Breast epithelium (tissue), 4 donors: ENCODE measurements at places on chromosomes 3 and 15.
A peak's percentile ranks its signal among the peaks of the same experiment; 100 is the strongest.

- no peak overlapping the region for H3K4me3 ChIP-seq
- H3K27ac ChIP-seq = no peak overlapping the region
- H3K27me3 ChIP-seq = no peaks in the 10 kb centered on the region
- no peak for DNase-seq
- no peaks in the 10 kb centered on the region for H3K36me3 ChIP-seq
Measured at GRCh38 chr3:96705895-96706294, 108.5 kb upstream of the EPHA6 start.

DNA sequence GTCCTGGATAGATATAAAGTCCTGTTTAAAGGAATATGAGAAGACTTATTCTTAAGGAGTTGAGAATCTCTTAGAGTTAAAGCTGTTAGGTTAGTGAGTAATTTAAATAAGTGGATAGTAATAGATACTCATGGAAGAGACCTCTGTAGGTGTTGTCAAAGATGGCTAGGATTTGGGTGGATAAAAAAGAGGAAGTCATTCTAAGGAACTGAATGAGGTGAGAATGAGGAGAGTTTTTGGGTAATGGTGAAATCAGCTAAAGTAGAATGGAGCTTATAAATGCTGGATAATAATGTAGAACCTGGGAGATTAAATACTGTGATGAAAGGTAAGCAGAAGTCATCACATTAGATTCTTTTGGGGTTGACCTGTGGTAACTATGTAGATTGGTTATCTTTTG, 8.1 kb downstream of the ARIH1 start:
- no peaks in the 10 kb centered on the region for H3K36me3 ChIP-seq
- H3K4me1 ChIP-seq = peaks cover under 1% of the 10 kb centered on the region
- H3K27ac ChIP-seq = no peak overlapping the region
- H3K4me3 ChIP-seq = no peak overlapping the region

DNA sequence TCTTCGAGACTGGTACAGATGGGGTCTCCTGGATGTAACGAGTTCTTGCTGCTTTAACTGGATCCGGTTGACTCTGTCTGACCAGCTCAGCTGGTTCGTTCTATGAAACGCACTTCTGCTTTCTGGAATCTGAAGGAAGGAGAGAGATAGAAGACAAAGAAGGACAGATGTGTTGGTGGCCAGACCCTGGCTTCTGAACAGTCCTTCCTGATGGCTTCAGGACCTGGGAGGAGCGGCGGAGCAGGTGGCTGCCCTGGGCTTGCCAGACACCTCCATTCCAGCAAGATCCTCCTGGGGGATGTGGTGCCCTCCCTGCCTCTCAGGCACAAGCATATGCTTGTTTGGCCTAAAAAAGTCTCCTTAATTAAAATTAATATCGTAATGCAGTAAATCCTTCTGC, 99.9 kb downstream of the APBA2 start:
- DNase-seq = peak; percentile 7
- no peak overlapping the region for H3K27ac ChIP-seq
- H3K36me3 ChIP-seq = no peaks in the 10 kb centered on the region

DNA sequence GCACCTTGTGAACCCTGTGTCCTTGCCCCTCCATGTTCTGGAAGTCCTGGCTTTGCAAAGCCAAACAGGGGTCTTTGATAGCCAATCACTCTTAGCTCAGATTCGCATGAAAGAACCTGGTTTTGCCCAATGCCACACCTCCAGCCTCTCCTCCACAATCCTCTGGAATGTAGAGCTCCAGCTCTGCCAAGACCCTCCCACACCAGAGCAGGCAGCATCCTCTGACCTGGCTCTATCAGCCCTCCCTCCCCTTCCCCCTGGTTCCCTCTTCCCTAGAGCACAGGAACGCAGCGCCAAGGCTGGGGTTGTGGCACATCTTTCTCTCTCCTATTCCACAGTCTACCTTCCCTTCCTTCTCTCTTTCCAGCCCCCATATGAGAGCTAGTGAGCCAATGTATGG, 133.3 kb downstream of the RPLP1 start:
- DNase-seq = no peak
- H3K36me3 ChIP-seq = no peaks in the 10 kb centered on the region

GRCh38 chr3:21407743-21408142, 343.3 kb downstream of the ZNF385D start:
- no peaks in the 10 kb centered on the region for H3K27me3 ChIP-seq
- H3K4me1 ChIP-seq = no peaks in the 10 kb centered on the region
- DNase-seq = no peak
- H3K4me3 ChIP-seq = no peak overlapping the region

- H3K4me3 ChIP-seq = no peak overlapping the region
- no peaks in the 10 kb centered on the region for H3K4me1 ChIP-seq
- no peaks in the 10 kb centered on the region for H3K27me3 ChIP-seq
- H3K27ac ChIP-seq = no peak overlapping the region
- no peak for DNase-seq
Measured at GRCh38 chr3:38984110-38984509, 67.6 kb downstream of the SCN11A start.

GRCh38 chr3:134029256-134029733, 430 bp downstream of the SLCO2A1 start:
- peaks cover 8% of the 10 kb centered on the region for H3K27me3 ChIP-seq
- no peaks in the 10 kb centered on the region for H3K4me1 ChIP-seq
- peak overlapping the region; percentile 55 for H3K4me3 ChIP-seq
- H3K27ac ChIP-seq = peak overlapping the region; percentile 82
- no peak for DNase-seq

- H3K4me3 ChIP-seq = no peak overlapping the region
- H3K27ac ChIP-seq = no peak overlapping the region
- no peaks in the 10 kb centered on the region for H3K36me3 ChIP-seq
- H3K27me3 ChIP-seq = no peaks in the 10 kb centered on the region
- no peak for DNase-seq
- no peaks in the 10 kb centered on the region for H3K4me1 ChIP-seq
Measured at GRCh38 chr15:43948691-43949325, 122.0 kb downstream of the WDR76 start.

DNA sequence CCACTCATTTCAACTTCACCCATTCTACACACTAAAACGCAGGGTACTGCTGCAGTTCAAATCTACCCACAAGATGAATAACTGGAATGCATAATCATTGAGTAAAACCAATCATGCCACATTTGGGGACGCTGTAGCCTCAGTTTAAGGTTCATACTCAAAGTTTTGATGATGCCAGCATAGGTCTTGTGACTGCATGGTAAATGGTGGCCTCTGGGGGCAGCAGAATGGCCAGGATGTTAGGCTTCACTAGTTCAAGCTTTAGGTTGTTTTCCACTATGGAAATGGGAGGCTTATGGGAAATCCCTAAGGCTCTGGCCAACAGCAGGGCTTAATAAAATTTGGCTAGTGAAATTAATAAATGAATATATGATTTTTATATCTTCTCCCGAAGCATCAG, 104.3 kb upstream of the TSC22D2 start:
- no peaks in the 10 kb centered on the region for H3K4me1 ChIP-seq
- no peaks in the 10 kb centered on the region for H3K36me3 ChIP-seq
- no peak overlapping the region for H3K4me3 ChIP-seq

DNA sequence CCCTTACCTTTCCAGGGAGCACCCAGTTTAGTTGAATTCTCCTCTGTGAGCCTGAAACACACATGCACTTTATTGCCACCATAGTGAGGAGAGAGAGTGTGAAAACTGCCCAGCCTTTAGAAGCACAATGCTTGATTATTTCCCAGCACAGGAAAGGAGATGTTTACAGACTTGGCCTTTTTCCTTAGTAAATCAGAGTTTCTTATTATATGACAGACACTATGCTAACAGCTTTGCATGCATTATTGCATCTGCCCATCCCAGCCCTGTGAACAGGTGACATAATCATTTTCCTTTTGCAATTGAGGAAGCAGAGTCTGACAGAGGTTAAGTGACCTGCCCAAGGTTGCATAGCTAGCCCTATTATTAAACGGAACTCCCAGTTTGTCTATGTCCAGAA, 36.5 kb downstream of the CAPN3 start:
- no peaks in the 10 kb centered on the region for H3K27me3 ChIP-seq
- DNase-seq = no peak
- H3K4me3 ChIP-seq = no peak overlapping the region
- H3K36me3 ChIP-seq = no peaks in the 10 kb centered on the region
- no peaks in the 10 kb centered on the region for H3K4me1 ChIP-seq
- no peak overlapping the region for H3K27ac ChIP-seq

GRCh38 chr3:125003369-125003853, 52.4 kb downstream of the HEG1 start:
- no peaks in the 10 kb centered on the region for H3K4me1 ChIP-seq
- no peaks in the 10 kb centered on the region for H3K27me3 ChIP-seq
- H3K36me3 ChIP-seq = no peaks in the 10 kb centered on the region
- H3K27ac ChIP-seq = no peak overlapping the region
- H3K4me3 ChIP-seq = no peak overlapping the region

- H3K4me1 ChIP-seq = no peaks in the 10 kb centered on the region
- H3K27me3 ChIP-seq = no peaks in the 10 kb centered on the region
- DNase-seq = no peak
- H3K27ac ChIP-seq = no peak overlapping the region
- H3K4me3 ChIP-seq = no peak overlapping the region
- H3K36me3 ChIP-seq = no peaks in the 10 kb centered on the region
Measured at GRCh38 chr3:28150465-28151206, 90.8 kb upstream of the CMC1 start.

DNA sequence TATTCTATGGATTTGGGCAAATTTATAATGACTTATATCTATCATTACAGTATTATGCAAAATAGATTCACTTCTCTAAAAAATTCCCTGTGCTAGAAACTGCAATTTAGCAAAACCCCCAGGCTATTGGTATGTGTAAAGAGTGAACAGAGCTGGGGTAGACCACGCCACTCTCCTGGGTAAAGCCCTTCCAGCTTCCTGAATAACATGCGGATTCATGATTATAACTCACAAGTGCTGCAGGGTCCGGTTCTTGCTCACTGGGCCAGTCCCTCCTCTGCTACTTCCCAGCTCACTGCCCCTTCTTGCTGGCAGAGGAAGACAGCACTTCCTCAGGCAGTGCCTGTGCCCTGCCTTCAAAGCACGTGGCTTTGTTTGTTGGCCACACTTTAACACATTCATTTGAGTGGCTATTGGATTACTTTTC, 4.1 kb downstream of the CD80 start:
- no peaks in the 10 kb centered on the region for H3K36me3 ChIP-seq
- no peak for DNase-seq
- H3K27ac ChIP-seq = no peak overlapping the region
- no peaks in the 10 kb centered on the region for H3K4me1 ChIP-seq
- H3K4me3 ChIP-seq = no peak overlapping the region
- no peaks in the 10 kb centered on the region for H3K27me3 ChIP-seq

GRCh38 chr3:43473244-43473643, 148.6 kb downstream of the ANO10 start:
- H3K27ac ChIP-seq = no peak overlapping the region
- no peaks in the 10 kb centered on the region for H3K4me1 ChIP-seq
- H3K36me3 ChIP-seq = no peaks in the 10 kb centered on the region
- no peak for DNase-seq
- H3K27me3 ChIP-seq = no peaks in the 10 kb centered on the region
- no peak overlapping the region for H3K4me3 ChIP-seq

- no peaks in the 10 kb centered on the region for H3K27me3 ChIP-seq
- H3K36me3 ChIP-seq = no peaks in the 10 kb centered on the region
- no peak overlapping the region for H3K4me3 ChIP-seq
- no peaks in the 10 kb centered on the region for H3K4me1 ChIP-seq
Measured at GRCh38 chr15:69524814-69525213, 72.2 kb downstream of the RPLP1 start.

DNA sequence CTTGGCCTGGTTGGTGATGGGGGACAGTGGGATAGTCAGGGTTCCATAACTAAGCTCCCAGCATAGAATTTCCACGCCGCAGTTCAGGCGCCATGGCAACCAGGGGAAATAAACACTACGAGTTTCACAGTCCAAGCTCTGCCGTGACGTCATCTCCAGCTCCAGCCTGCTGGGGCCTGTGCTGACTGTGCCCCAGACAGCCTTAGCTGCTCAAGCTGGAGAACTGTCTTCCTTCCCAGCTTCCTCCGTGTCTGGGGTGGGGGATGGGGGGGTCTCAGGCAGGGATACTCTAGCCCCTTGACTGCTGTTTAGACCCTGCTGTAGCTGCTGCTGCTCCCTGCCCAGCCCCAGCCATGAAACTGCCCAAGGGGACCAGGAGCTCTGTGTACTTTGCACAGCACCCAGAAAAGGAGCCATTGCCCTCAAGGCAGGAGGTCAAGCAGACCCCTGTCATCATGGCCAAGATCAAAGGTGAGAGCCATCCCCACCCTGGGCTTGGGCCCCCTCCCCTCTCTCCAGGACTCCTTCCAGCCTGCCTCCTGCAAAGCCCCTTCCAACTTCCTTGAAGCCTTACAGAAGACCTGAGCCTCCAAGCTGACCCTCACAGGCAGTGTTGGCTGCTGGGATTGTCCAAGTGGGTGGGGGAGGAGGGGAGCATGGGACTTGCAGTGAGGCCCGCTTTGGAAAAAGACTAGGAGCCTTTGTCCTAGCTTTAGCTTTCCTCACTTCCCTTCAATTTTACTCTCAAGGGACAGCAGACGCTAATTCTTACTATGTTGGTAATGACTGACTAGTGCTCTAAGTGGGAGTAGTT, 11.4 kb upstream of the CSPG4 start:
- no peaks in the 10 kb centered on the region for H3K36me3 ChIP-seq
- no peak overlapping the region for H3K4me3 ChIP-seq
- peak overlapping the region; percentile 82 for H3K27ac ChIP-seq
- peaks cover 6% of the 10 kb centered on the region for H3K4me1 ChIP-seq
- H3K27me3 ChIP-seq = no peaks in the 10 kb centered on the region
- DNase-seq = peak; percentile 92

DNA sequence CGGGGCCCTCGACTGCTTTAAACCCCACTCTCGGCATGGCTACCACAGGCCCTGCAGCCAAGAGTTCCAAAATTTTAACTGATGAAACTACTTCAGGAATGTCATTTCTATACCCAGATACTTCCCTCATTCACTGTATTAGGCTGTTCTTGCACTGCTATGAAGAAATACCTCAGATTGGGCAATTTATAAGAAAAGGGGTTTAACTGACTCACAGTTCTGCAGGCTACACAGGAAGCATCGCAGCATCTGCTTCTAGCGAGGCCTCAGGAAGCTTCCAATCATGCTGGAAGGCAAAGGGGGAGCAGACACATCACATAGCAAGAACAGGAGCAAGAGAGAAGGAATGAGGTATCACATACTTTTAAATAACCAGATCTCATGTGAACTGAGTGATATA, 21.6 kb upstream of the ALCAM start:
- DNase-seq = no peak
- H3K27me3 ChIP-seq = no peaks in the 10 kb centered on the region
- H3K36me3 ChIP-seq = no peaks in the 10 kb centered on the region
- no peak overlapping the region for H3K27ac ChIP-seq
- H3K4me3 ChIP-seq = no peak overlapping the region
- H3K4me1 ChIP-seq = no peaks in the 10 kb centered on the region

- no peaks in the 10 kb centered on the region for H3K27me3 ChIP-seq
- H3K36me3 ChIP-seq = no peaks in the 10 kb centered on the region
- H3K4me3 ChIP-seq = peak overlapping the region; percentile 82
Measured at GRCh38 chr3:66037330-66037985, 1.3 kb downstream of the MAGI1 start.
